ENCODE measurements at places on chromosomes 11 and 22.

GRCh38 chr11:63804259-63804658 lies 9.0 kb upstream of the SPINDOC start:
- DNase-seq, result no peak

- DNase-seq, result no peak
Measured at GRCh38 chr22:39898997-39899396, 1.9 kb upstream of the GRAP2 start.

- no peak for DNase-seq
Measured at GRCh38 chr22:38228326-38228872, 26.6 kb downstream of the MAFF start.

DNA sequence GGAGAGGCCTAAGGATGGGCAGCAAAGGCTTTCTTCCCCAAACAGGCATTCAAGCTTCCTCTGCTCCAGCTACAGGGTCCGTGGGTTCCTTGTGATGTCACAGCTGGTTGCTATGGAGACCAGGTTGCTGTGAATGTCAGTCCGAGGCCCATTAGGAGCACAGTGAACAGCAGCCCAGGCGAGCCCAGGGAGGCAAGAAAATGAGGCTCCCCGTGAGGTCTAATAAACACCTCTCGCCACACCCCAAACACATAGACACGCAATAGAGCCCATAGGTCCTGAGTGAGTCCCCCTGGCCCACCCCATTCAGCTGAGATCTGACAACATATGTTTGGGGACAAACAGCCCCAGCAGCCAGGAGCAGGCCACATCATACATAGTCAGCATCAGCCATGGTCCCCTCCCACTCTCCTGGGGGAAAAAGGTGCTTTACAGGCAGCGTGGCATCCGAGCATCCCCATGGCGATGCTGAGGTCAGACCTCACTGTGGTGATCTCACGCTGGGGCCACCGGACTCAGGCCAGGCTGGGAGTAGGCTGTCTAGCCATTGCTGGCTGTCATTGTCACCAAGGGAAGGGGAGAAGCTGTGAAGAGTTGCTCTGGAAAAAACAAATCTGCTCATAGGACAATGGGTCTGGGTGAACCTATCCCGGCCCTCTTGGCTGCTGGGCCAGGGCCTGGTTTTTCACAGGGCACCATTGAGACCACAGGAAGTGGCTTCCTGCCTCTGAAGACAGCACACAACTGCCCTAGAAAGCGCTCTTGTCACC lies 23.1 kb upstream of the TP53I11 start:
- DNase-seq, result no peak

- DNase-seq, result no peak
Measured at GRCh38 chr22:37559901-37560607, at the start of gene CDC42EP1. CDC42EP1 (plus strand) TSS chr22:37560480; CDS start chr22:37566350, 5,870 bp downstream.

DNA sequence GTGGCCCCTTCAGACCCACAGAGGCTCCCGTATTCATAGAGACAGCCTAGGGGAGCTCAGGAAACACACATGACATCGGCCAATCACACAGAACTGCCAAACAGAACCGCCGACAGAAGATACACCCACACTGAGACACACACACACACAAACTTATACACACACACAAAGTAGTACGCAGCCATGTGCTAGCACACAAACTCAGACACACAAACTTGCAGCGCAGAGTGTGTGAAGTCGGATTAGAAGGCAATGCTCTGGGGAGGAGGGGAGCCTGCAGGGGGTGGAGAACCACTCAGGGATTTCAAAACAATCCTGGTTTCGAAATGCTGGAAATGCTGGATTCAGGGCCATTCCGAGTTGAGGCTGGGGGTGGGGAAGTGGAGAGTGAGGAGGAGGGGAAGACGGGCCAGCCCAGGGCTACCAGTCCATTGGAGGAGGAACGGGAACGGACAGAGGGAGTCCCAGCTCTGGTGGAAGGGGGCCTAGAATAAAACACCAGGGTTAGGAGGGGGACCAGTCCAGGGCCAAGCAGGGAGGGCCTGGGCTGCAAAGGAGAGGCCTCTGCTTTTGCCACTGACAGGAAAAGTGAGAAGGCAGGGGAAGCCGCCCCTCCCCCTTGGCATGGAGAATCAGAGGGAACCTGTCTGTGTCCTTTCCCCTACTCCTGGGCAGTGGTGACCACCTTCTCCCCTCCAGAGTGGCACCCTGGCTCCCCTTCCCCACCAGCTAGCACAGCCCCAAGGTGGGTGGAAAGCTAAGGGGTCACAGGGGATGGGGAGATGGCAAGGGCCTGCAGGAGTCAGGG lies 4.4 kb downstream of the BCL9L start:
- DNase-seq, result no peak

DNA sequence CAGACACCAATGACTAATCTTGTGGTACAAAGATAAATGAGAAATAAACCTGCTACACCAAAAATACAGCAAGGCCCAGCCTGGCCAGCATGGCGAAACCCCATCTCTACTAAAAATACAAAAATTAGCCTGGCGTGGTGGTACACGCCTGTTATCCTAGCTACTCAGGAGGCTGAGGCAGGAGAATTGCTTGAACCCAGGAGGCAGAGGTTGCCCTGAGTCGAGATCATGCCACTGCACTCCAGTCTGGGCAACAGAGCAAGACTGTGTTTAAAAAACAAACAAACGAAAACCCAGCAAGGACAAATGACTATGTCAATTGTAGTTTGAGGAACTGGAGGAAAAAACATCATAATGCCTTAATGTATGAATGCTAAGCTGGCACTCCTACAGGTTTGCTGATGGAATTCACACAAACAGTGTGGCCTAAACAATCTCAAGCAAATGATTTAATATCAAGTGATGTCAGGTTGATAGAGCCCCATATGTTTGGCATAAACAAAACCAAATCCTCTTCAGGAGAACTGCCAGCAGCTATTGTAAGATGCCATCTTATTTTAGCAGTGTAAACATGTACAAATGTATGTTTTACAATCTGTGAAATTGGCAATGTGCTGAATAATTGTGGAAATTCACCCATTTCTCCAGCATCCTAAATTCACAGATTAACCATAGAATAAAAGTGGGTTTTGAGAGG lies 20.0 kb downstream of the MMP7 start:
- DNase-seq, result no peak

DNA sequence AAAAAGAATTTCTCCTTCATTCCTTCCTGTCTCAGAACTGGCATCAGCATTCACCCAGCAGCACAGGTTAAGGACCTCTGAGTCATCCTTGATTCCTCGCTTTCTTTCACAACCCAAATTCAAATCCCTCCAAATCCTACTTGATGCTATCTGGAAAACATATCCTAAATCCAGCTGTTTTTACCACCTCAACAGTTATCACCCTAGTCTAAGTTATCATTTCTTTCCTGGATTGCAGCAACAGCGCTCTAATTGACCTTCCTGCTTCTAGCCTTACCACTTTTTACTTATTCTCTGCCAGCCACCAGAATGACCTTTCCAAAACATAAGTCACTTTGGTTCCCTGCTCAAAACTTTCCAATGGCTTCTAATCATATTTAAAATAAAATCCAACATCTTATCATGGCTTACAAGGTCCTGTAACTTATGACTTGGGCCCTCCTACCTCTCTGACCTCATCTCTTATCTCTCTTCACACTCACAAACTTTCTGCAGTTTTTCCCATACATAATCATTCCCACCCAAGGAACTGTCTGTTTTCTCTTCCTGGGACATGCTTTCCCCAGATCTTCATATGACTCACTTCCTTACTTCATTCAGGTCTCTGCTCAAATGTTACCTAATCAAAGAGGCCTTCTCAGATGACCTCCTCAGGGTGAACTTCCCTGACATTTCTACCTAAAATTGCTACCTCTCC lies 119.4 kb downstream of the TTC28 start:
- DNase-seq, result peak; percentile 3
